ENCODE measurements at places on chromosomes 5 and 9.

DNA sequence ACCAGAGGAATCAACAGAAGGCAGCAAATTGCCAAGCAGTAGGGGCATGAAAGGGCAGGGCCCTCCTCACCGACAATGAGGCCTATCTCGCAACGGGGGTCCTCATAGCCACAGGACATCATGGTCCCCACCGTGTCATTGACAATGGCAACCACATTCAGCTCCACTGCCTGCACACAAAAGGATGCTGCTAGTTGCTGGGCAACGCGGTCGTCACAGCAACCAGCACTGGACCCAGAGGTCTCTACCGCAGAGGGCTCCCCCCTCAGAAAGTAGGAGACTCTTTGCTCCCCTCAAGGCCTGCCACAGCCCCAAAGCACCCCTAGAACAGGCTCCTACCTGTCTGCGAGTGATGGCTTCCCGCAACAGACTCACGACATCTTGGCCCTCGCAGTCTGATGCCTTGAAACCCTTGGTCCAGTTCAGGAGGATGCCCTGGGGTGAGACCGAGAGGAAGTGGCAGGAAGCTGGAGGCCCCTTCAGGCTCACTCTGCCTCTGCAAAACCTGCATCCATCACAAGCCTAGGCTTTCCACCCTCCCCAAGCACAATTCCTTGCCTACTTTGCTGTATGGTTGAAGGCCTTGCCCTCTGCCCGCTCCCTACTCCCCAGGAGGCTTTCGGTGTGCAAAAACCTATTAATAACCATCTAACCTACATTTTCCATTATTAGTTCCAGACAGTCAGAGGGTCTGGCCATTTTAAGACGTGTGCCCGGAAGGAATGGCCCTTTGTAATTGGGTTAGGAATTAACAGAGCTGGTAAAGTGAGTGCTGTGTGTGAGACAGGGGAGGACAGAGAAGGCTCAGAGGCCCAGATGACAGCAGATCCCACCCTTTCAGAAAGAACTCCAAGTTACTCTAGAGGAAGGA lies 15.2 kb downstream of the HK3 start:
- no peak for DNase-seq

DNA sequence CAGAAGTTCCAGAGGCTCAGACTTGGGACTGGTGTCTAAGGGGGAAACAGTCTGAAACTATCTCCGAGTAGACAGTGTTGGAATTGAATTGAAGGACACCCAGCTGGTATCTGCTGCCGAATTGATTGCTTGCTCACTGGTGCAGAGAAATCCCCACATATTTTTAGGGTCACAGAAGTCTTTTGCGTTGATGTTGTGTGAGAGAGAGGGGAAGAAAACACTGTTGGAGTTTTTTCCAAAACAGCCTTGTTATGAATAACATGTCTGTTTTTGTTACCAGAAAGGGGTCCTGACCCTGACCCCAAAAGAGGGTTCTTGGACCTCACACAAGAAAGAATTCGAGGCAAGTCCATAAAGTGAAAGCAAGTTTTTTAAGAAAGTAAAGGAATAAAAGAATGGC lies 81.3 kb downstream of the ALDH7A1 start:
- DNase-seq: no peak

- no peak for DNase-seq
Measured at GRCh38 chr5:170761048-170761707, 22.3 kb upstream of the GABRP start.

DNA sequence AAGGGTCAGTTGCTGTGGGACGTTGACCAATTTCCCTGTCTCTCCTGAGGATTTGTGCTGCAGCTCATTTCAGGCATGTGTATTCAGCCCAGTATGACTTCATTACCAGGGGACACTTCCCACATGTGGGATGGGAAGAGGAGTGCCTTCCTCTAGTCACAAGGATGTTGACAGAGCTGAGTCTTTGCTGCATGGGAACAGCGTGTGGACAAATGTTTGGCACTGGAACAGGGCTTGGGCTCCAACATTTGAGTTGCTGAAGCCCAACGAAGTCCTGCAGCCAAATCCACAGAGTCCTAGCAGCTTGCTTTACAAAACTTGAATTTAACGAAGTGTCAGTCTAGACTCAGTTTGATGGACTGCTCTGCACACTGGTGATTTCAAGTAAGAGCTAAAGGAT lies 283.2 kb downstream of the SH3GL2 start:
- DNase-seq: no peak

- no peak for DNase-seq
Measured at GRCh38 chr9:105131981-105132380, 112.5 kb upstream of the SLC44A1 start.

DNA sequence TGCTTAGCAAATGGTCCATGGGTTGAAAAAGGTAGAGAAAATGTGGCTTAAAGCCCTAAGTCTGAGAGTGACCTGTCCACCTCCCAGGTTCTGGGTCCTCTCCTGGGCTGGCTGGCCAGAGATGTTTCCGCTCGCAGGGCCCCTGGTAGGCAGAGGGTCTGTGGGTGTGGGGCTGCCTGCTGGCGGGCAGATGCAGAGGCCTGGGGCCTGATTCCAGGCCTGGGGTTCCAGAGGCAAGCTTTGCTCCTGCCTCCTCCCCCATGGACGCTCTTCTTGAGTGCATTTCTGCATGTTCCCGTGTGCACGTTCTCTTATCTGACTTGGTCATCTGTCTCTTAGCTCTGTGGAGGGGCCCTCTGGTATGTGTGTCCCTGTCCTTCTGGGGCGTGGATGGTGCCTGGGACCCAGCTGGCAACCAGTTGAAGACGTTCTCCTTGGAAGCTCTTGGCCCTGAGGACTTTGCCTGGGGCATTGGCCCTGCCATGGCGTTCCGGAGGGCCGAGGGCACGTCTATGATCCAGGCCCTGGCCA lies 3.8 kb downstream of the MIGA2 start:
- no peak for DNase-seq

DNA sequence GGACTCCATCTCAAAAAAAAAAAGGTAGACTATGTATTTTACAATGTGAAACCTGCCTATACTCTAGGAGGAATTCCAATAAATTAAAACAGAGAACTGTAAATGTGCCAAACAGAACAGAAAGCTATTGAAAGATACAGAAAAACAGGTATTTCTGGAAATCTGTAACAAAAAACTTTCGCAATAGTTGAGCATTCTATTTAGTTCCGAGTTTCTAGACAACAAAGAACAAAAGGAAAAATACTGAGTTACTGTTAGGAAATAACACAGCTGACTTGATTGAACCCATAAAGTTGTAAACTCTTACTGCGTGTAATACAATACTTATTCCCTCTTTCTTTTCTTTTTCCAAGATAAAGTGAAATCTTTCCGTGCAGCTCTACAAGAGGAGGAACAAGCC lies 18.6 kb downstream of the DIMT1 start:
- no peak for DNase-seq

DNA sequence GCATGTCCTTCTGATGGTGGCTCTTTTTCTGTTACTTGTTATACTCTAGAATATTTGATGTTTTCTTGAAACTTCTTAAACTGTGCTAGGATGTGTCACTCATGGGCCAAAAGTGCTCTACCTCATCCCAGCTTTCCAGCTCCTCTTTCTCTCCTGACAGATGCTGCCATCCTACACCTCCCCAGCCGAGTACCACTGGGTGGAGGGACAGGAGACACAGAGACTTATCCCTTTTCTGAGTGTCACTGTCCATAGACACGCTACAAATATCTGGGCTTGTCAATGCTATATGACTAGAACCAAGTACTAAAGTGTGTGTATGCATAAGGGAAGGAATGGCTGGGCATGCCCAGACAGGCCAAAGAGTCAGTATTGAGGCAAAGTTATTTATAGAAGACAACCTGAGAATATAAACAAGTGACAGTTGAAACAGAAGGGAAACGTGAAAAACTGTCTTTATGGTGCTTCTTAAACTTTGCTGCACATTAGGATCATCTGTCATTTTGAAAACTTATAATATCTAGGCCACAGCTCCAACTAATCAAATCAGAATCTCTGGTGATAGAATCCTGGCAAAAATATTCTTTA lies 188.0 kb downstream of the CARTPT start:
- DNase-seq: peak; percentile 26
